ENCODE measurements at places on chromosomes 4 and X.

DNA sequence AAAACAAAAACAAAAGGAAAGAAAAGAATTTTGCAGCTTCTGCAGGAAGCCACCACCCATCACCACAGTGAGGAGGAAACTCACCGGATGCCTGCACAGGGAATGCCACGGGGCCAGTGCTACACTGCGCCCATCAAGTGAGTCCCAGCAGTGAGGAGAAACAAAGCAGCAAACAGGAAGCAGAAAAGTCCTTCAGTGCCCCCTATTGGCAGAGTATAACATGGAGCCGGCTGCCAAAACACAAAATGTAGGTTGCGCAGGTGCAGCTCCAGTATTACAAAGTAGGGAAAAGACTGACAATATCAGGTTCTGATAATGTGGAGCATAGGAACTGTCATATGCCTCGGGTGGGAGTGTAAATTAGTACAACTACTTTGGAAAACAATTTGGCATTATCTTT is 23.3 kb upstream of the SCML2 start:
- DNase-seq: no peak

DNA sequence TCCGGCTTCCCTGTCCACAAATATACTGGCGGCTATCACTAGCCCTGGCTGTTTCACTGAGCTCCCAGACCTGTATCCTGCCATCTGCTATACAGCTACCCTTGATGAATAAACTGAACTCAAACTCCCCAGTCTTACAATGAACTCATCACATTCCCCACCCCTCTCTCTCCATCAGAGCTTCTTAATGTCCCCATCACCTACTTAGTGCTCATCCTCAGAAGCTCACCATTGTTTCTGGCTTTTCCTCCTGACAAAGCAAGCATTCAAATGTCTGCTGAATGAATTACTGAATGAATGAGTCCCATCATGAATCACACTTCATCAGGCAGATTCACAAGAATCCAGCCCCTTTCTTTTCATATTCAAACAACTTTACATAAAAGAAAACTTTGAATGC is 5.7 kb upstream of the DGAT2L6 start:
- DNase-seq: no peak

GRCh38 chr4:86944964-86945781 is 10.4 kb downstream of the AFF1 start:
- DNase-seq: no peak

DNA sequence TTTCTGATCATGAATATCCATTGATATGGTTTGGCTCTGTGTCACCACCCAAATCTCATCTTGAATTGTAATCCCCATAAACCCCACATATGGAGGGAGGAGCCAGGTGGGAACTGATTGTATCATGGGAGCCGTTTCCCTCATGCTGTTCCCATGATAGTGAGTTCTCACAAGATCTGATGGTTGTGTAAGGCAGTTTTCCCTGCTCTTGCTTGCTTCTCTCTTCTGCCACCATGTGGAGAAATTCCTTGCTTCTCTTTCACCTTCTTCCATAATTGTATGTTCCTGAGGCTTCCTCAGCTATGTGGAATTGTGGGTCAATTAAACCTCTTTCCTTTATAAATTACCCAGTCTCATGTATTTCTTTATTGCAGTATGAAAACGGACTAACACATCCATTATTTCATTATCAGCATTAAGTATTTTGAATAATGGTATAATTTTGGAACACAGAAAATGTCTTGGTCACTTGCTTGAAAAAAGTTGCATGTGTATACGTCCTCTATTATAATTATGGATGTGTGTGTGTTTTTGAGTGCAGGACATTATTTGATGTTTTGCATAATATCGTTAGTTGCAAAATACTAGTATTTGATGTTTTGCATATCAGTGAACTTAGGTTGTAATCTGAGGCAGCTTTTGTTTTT is 334.6 kb downstream of the PCDH10 start:
- DNase-seq: no peak

DNA sequence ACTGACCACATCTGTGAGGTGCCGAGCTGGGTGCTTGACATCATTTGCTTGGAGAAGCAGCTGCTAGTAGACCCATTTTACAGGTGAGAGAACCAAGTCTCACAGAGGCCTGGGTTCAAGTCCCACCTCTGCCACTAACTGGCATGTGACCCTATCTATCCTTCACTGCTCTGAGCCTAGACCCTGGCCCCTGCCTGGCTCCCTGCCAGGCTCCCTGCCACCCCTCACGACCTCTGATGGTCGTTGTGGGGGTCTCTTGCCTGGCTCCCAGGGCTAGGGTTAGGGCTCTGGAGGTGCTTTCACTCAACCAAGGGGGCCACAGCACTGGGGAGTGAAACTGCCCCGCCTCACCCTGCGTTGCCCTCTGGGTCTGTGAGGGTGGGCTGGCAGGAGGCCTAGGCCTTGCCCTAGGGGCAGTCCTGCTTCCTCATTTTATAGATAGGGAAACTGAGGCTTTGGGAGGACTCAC is 7.2 kb upstream of the ADD1 start:
- DNase-seq: no peak

- no peak for DNase-seq
Measured at GRCh38 chr4:84669201-84669600, 86.3 kb downstream of the CDS1 start.

GRCh38 chrX:153502796-153503195 is 8.0 kb downstream of the BGN start:
- DNase-seq: no peak

DNA sequence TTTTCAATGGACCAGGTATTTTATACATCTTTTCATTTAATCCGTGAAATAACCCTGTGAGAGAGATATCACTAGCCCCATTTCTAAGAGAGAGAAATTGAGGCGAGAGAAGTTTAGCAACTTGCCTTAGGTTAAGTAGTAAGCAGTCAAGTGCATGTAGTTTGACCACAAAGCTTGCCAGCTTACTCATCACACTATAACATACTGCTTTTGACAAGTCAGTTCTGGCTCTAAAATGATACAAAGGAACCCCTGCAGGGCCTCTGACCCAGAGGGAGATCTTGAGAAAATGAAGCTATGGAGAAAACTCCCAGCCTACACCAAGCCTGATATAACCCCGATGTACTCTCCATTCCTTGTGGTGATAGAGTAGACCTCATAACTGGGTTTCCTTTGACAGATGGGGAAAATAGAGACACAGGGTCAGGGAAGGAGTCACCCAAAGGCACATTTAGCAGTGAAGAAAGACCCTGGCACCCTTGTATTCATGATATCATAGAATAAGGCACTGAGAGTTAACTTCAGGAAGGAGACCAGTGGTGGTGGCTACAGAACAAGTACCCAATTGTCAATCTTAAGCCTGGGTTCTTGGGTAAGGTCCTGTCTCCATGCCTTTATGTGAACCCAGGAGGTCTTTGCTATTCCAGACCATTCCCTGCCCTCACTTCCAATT is 60.2 kb upstream of the MSN start:
- no peak for DNase-seq

- DNase-seq: no peak
Measured at GRCh38 chrX:40953369-40953768, 131.9 kb upstream of the USP9X start.

DNA sequence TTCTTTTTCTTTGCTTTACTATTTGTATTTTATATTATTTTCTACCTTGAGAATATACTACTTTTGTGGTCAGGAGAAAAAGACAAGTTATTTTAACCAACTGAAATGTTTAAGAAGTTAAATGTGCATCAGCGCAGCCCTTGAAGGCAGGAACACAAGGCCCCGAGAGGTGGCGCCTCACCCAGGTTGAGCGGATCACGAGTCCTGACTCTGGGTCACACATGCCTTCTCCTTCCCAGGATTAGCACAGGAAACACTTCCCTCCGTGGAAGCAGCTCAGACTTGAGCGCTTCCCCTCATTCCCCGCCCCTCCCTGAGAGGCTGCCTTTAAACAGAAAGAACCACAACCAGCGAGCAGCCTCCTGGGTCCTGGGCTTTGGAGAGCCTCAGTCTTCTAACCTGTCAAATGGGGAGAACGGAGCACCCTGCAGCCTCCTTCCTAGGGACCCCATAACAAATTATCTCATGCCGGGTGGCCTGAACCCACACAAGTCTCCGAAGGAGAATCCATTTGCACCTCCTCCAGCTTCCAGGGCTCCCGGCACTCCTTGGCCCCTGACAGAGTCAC is 217.6 kb downstream of the AFAP1 start:
- no peak for DNase-seq

- DNase-seq: no peak
Measured at GRCh38 chr4:187357045-187357643, 633.5 kb upstream of the FAT1 start.

DNA sequence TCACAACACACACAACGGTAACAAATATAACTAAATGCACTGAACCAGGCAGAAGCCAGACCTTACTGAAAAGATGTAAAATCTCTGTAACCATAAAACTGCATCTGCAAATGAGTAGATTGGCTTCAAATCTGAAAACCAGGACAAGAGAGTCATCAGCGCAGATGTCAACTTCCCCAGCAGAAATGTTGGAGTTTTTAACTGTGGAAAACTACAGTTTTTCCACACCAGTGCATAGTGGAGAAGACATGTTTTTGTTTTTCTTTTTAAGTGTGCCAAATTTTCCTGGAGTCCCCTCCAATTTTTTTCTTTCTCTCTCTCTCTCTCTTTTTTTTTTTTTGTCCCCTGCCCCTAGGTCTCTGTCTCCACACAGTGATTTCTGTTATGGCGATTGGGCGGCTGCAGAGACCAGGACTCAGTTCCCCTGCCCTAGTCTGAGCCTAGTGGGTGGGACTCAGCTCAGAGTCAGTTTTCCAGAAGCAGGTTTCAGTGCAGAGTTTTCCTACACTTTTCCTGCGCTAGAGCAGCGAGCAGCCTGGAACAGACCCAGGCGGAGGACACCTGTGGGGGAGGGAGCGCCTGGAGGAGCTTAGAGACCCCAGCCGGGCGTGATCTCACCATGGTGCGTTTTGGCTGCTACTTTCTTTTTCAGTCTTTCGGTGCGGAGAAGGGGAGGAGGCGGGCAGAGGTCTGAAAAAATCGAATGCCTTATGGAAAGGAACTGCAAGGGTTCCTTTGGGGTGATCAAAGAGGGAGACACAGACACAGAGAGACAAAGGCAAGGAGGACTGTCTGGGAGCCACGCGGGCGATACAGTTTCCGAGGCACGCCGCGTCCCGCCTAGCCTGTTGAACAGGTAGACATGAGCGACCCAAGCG is at the start of gene GUCY1A1:
TSS of gene GUCY1A1 (plus strand) at position 505 of the 878 bp plus-strand sequence. CDS start 30,020 bp downstream, outside the sequence.
- DNase-seq: no peak

GRCh38 chrX:49040376-49040955 is 2.7 kb downstream of the TFE3 start:
- no peak for DNase-seq
